ENCODE measurements at places on chromosomes 11 and 22.

DNA sequence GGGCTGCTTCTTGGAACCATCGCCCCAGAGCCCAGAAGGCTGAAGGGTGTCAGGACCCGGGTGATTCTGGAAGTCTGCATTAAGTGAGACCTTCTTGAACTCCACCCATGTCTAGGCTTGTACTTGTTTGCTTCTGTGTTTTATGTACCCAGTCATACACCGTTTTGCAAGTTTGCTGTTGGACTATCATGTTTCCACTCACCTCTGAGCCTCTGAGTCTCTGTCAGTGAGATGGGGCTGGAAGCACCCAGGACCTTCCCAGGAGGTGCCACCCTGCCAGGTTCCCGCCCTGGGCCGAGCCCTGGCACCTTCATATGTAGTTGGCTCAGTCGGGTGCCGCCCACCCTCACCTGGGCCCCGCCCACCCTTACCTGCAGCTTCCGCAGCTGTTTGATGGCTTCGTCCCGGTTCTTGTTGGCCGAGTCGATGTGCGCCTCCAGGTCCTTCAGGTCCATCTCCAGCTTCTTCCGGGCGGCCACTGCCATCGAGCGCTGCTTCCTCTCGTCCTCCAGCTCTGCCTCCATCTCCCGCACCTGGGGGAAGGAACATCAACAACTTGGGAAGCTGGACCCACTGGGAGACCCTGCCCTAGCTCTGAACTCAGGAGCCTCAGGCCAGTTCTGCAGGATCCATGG, 35.1 kb downstream of the APOL1 start:
- peak; percentile 7 for DNase-seq

DNA sequence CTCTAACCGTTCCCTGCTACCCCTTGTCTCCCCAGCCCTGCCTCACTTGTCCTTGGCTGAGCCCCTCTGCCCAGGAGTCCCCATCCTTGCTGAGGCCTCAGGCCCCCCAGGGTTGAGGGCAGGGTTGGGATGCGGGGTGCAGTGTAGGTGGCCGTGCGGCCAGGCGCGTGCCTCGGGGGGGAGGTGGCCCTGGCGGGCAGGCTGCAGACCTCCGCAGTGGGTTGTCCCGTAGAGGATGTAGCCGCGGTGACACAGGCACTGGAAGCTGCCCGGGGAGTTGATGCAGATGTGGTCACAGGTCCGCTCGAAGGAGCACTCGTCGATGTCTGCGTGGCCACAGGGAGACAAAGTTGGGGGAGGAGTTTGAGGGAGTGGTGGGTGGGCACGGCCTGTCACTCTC, 41.9 kb upstream of the TTLL12 start:
- DNase-seq = no peak

DNA sequence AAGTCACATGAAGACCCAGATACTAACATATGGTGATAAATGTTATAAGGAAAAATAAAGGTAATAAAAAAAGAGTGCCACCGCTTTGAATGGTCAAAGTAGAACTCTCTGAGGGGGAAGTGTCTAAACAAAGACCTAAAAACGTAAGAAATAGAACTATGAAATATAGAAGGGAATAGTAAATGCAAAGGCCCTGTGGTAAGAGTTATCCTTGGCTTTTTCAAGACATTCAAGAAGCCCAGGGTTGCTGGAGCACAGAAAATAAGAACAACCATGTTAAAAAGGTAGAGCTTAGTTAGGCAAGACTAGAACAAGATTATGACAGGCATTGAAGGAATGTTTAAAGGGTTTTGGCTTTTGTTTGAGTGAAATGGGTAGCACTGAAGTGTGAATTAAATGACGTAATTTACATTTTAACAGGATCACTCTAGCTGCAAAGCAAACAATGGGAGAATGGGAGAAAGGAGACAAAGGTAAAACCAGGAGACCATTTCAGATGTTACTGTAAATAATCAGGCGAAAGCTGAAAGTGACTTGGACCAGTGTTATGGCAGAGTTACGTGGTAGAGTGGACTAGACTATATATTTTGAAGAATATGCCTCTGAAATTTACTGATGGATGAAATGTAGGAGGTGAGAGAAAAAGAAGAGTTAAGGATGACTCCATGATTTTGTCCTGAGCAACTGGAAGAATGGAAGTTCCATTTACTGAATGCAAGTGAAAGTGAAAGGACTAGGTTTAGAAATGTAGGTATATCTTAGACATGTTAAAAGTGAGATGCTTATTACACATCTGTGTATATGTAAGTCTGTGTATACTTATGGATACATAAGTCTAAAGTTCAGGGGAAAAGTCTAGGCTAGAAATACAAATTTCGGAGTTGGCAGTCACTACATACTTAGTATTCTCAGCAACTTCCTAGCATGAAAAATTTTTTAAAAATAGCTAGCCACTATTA, 28.5 kb downstream of the BTBD10 start:
- no peak for DNase-seq

- no peak for DNase-seq
These were observed 26.4 kb downstream of the AMOTL1 start for GRCh38 chr11:94794287-94795168.

- no peak for DNase-seq
These were observed 71.8 kb upstream of the PARVG start for GRCh38 chr22:44108806-44109385.

- DNase-seq = no peak
These were observed 8.6 kb downstream of the PHLDB1 start for GRCh38 chr11:118615976-118616371.

- no peak for DNase-seq
These were observed 116.2 kb downstream of the NCAM1 start for GRCh38 chr11:113077379-113077778.

GRCh38 chr22:19911540-19912270, 29.9 kb upstream of the COMT start:
- DNase-seq = no peak

DNA sequence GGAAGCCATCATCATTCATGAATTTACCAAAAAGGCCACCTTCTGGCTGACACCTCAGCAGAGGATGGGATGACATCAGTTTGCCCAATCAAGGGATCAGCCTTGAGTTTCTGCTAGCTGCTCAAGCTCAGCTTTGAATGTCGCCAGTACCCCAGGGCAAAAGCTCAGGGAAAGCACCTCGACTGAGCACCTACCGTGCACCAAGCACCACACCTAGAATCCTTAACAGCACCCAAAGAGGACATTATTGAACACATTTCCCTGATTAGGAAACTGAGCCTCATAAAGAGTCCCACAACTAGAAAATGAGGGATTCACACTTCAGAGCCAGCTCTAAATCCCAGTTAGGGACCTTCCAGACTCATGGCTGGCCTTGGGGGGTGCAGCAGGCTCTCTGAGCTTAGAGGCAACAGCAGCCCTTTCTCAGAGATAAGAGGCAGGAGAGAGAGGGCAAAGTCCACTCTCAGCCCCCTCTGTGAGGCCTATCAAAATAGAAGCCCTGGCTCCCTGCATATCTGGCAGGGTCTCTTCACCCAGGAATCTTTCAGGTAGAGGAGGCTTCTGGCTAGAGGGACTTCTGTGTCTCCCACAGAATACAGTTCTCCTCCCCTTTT, 13.4 kb upstream of the DAGLA start:
- no peak for DNase-seq

All from NCI-H510A treated with DMSO at 0.1 percent for 48 hours (cell line).